Suppressor macrophage treated with lipopolysaccharide for 4 hours (primary cell): ENCODE measurements at places on chromosomes 6 and 20.

DNA sequence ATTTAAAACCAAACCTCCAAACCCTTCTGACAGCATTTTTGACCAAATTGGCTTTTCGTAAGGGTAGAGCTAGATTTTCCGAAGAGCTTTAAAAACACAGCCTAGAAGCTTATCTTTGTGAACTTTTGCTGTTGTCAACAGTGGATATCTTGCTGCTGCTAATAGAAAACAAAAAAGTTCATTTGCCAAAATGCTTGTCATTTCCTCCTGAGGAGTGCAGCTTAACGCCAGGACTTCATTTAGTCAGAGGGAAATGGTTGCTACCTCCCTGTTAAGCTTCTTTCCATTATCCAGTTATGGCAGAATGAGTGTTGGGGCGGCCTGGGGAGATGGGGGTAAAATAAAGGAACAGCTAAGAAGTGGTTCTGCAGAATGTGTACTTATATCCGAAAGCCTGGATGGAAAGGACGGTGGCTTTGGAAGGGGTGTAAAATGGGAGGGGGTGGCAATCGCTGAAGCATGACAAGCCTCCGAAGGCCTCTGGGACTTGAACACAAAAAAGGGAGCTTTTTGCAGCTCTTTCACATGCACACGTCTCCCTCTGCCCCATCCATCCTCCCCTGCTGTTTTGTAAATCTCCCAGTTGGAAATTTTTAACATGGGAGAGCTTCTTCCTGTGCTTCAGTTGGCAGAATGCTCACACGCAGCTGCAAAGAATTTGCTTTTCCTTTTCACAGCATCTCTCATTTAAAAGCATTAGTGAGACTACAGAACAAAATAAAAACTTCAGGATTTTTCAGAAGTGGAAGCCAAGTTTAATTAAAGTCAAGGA, 22.5 kb downstream of the JARID2 start:
- DNase-seq, result no peak

DNA sequence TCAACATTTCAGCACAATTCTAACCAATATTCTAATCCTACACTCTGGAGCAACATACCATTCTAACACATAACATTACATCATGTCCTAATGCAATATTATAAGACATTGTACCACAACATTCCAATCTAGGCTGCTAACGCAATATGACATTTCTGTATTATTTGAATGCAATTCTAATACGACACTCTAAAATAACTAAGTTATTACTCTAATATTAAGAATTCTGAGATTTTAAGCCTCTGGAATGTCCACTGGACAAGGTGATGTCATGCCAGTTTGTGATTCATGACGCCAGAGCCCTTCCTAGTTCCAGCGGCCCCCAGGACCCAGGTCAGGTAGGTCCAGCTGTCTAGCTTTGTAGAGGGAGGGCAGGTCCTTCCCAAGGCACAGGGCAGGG, 69.7 kb upstream of the SIRPA start:
- no peak for DNase-seq

- DNase-seq, result no peak
These were observed 20.8 kb upstream of the TRAF3IP2 start for GRCh38 chr6:111626441-111626840.

- DNase-seq, result no peak
These were observed 6.9 kb upstream of the CITED2 start for GRCh38 chr6:139381216-139381865.
